8988T (cell line): ENCODE measurements at places on chromosomes 1 and 21.
A peak's percentile ranks its signal among the peaks of the same experiment; 100 is the strongest.

GRCh38 chr1:8663915-8664329 is 153.5 kb downstream of the RERE start:
- DNase-seq = no peak

- DNase-seq = no peak
Measured at GRCh38 chr1:90000934-90001676, 6.2 kb downstream of the ZNF326 start.

DNA sequence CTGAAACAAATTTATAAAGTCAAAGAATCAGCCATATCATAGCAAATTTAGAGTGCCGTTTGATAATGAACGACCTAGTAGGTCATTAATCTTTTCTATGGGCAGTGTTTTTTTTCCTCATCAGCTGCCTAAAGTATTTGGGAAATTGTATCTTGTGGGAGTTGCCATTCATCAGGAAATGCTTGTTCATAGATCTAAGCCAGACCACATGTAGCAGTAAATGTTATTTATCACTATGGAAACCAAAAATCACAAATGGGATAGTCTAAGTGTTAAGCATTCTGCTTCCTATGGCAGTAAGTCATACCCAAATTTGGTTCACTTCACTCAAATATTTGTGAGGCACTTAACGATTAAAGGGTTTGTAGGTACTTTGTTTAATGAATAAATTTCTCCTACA is 52.9 kb downstream of the LRRC8D start:
- DNase-seq = no peak

- DNase-seq = peak; percentile 43
Measured at GRCh38 chr1:157963713-157964112, 29.7 kb upstream of the KIRREL1 start.

DNA sequence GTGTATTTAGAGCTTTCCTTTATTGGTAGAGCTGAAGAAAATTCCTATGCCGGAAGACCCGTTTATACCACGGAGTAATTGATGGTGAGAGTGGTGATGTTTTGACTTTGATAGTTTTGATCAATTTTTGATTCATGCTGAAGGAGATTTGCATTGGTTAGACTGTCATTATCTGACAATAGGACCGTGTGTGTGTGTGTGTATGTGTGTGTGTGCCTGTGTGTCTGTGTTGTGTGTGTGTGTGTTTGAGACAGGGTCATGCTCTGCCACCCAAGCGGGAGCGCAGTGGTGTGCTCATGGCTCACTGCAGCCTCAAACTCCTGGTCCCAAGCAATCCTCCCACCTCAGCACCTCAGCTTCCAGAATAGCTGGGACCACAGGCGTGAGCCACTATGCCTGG is 9.6 kb downstream of the FMN2 start:
- DNase-seq = no peak

- no peak for DNase-seq
Measured at GRCh38 chr1:172255223-172255560, 165.3 kb upstream of the C1orf105 start.

- DNase-seq = no peak
Measured at GRCh38 chr1:203306965-203307541, 1.7 kb downstream of the BTG2 start.

GRCh38 chr1:230306169-230306568 is 120.0 kb downstream of the PGBD5 start:
- DNase-seq = no peak

DNA sequence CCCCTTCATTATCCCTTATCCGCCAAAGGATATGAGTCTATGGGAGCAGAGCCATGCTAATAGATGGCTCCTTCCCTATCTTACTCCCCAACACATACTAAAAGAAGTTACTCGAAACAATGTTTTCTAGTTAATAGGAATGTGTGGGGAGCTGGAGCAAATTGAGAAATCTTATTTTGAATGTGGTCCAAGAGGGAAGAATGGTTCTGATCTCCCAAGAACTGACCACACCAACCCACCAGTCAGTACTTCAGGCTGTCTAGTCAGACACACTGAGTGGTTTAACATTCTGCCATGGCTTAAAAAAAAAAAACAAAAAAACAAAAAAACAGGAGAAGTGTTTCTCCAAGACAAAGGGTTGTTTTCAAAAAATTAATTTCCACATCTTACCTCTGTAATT is 31.5 kb upstream of the DNASE2B start:
- DNase-seq = no peak

- DNase-seq = no peak
Measured at GRCh38 chr1:8462371-8462892, 144.5 kb downstream of the SLC45A1 start.

- DNase-seq = no peak
Measured at GRCh38 chr1:40014253-40014706, 26.2 kb upstream of the CAP1 start.

DNA sequence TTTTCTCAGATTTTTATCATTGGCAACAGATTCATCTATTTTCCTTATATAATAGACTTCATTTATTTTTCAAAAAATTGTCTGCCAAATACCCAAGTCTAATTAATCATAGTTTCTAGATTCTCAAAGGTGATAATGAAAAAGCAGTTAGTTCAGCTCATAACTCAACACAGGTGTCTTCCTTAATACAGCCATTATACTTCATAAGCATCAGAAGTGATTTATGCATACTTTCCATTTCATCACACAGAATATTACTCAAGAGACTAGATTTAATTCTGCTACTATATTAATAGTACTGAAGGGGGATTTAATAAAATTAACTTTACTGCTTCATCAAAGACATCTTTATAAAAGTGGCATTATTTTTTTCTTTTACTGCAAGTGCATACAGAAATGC is 18.8 kb downstream of the SRSF11 start:
- DNase-seq = no peak

GRCh38 chr1:24782689-24783088 is 37.4 kb downstream of the CLIC4 start:
- no peak for DNase-seq
